ENCODE measurements at places on chromosomes 7 and 10.

GRCh38 chr10:70649526-70649925, 22.8 kb upstream of the ADAMTS14 start:
- DNase-seq: peak; percentile 32

- no peak for DNase-seq
Observed at GRCh38 chr7:156680281-156680680, 39.7 kb downstream of the RNF32 start.

DNA sequence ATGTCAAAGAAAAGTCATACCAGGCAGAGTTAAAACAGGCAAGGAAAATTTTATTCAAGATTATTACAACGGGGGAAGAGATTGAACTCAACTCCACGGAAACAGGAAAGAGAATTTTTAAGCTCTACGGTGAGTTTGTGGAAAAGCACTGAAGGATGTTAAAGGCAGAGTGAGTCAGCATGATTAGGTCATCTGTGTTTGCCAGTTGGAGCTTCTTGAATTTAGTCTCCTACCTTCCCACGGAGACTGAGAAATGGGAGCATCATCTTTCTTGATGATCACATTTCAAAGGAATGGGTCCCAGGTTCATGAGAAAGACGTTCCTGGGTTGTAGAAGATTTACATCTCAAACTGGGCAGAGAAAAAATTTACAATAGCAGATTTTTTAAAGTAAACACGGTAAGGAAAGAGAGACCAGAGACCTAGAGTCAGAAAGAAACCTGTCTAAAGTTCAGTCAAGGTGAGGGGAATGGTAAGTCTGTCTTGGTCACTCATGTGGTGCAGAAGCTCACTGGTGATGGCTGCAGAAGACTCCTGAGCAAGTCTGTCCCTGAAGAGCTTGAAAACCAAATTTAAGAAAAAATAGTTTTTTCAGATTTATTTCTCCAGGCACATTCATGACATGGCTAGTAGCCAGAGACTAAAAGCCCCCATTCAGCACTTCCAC, 516.9 kb upstream of the LRRN3 start:
- DNase-seq: no peak

DNA sequence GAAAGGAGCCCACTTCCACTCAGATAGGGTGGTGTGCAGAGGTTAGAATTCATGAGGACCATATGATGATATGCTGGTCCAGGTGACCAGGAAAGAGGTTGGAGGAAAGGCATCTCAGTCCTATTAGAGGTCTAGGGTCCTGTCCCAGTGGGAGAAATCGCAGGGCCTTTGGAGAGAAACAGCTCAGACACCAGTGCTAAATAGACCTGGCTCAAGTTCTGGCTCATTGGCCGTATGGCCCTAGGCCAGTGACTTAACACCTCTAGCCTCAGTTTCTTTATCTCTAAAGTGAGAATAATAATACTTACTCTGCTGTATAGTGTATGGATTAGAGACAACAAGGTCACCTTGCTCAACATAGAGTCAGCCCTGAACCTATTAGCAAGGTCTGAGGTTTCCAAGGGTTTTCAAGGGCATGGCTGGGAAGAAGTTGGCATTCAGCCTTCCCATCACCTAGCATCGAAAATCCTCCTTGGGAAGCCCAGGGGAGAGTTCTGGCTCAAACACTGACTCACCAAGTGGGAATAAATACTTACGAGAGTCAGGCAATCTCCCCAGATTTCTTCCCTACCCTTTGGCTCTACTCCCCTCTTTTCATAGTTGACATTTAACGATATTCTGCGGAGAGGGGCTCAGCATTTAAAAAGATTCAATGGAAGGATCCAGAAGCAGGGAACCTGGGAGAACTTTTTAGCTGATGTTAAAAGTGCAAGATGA, 473.1 kb upstream of the PODXL start:
- DNase-seq: no peak

DNA sequence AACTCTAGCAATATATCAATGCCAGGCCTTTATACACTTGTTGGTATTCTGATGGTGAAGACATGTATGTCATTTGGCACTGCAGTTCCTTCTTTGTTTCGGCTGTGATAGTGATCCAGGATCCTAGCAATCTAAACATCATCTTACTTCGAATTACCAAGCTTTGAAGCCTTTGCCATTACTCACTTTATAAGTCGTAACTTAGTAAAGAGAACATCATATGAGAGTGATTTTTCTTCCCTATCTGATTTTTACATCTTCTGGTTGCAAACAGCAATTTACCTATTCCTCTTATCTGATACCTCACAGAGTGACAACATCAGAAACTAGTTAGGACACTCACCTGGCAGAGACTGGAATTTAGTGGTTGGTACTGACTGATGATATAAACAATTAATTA, 7.6 kb upstream of the BPGM start:
- no peak for DNase-seq

DNA sequence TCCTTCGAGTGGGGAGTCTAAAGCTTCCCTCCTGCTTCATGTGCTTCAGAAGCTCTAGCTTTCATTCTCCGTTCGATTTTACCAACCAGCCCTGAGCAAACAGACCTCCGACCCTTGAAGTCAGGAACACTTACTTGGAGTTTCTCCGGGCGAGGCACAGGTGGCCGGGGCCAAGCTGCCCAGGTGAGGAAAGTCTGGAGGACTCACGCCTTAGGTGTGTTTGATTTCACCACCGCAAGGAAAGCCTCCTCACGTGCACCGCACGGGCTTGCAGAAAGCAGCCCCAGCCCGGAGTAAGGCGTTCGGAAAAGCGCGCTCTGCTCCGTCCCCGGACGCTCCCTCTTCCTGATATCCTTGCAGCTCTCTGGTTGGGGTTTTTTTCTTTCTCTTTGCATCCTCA, 30.1 kb upstream of the CNPY1 start:
- DNase-seq: no peak

DNA sequence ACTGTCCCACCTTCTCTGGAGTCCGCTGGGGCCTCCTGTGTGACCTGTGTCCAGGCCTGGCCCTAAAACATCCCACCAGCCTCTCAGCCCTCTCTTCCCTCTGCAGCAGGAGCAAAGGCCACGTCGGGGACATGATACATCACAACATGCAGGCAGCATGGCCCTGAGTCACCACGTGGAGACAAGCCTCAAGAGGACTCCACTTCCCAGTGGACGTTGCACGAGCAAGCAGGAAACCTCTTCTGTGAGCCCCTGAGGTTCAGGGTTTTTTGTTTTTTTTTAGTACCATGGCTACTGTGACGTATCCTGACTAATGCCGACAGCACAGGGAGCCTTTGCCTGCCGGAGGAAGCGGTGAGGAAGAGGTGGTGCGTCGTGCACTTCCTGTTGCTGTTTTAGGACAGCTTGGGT, 165.9 kb downstream of the DNAJB6 start:
- peak; percentile 61 for DNase-seq

- no peak for DNase-seq
Observed at GRCh38 chr10:77932016-77932715, 5.6 kb upstream of the DLG5 start.

GRCh38 chr7:140316165-140316661, 82.1 kb downstream of the SLC37A3 start:
- peak; percentile 27 for DNase-seq

- no peak for DNase-seq
Observed at GRCh38 chr10:15541376-15541775, 170.3 kb upstream of the FAM171A1 start.

GRCh38 chr10:12606461-12606860, 257.1 kb downstream of the CAMK1D start:
- no peak for DNase-seq

DNA sequence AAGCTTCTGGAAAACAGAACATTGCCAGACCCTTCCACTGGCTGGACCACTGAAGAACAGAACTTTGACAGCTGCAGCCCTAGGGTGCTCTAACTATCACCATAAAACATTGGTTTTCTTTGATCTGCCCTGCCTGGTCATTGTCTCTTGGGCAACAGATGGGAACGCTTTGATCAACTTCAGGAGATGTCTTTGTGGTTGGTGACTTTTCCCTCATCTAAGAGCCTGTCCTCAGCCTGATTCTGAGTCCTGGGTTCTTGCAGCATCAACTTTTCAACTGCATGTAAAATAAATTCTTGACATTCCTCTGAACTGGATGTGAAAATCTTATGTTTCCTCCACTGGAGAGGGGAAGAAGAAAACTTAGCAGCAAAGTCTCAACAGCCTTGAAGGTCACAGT, 53.1 kb upstream of the ZNRF2 start:
- no peak for DNase-seq

DNA sequence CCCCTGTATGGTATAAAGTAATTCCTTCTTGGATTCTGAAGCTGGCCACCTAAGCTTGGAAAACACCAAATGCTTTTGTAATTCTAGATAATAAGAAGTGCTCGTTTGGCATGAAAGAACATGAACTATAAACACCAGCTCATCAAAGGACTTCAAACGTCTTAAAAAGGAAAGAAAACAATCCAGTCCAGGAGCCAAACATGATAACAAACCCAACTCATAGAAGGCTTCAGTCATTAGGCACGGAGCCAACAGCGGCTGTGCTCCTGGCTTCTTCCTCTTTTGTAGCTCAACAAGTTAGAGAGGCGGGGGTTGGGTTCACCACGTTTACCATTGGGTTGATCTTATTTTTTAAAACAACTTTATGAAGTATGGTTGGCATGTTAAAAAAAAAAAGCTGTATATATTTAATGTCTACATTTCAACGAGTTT, 56.4 kb upstream of the ECHDC3 start:
- no peak for DNase-seq

DNA sequence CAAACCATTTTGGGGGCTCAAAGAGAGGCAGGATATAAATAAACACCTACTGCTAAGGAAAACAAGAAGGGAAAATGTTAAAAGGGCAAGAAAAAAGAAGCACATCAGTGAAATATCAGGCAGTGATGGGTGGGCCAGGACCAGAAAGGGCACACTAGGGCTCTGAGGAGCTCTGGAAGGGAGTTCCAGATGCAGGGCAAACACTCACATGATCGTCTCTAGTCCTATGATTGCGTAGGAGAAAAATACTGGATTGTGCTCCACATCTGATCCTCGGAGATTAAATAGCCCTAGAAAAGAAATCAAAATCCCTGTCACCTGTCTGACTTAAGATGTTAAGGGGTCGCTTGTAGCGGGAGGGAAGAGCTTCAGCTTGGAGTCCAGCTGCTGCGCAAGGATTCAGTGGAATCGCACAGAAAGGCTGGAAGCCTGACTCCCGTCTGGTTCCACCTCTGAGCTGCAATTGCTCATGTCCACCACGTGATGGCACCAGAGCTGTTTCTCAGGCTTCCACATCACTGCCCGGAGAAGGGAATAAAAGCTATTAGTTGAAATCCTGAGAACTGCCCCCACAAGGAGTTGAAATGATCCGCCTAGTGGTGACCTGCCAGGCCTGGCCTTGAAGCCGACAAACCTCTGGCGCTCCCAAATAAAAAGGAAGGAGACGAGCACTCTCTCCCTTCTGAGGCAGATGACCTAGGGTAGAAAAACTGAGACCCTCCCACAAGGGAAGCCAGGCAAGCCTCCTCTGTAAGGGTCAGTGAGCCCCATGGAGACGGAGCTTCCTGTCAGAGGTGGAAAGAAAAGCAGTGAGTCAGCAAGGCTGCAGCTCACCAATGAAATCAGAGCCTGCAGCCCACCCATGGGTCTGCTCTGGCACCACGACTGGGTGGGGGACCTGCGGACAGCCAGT, 39.2 kb downstream of the XPNPEP1 start:
- DNase-seq: peak; percentile 38

DNA sequence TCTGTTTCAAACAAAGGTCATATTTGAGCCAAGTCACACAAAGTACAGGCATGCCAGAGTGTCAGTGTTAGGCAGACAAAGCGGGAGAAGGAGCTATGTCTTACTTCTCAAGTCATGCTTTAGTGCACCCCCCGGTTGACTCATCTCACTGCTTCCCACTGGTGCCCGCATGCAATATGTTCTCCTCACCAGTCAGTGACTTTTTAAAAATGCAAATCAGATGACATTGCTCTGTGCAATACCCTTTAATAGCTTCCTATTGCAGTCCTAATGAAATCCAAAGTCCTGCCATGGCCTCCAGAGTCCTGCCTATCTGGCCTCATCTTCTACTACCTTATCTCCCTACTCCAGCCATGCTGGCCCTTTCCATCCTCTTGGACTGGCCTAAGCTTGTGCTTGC, 429.1 kb downstream of the ACTR3B start:
- DNase-seq: no peak

DNA sequence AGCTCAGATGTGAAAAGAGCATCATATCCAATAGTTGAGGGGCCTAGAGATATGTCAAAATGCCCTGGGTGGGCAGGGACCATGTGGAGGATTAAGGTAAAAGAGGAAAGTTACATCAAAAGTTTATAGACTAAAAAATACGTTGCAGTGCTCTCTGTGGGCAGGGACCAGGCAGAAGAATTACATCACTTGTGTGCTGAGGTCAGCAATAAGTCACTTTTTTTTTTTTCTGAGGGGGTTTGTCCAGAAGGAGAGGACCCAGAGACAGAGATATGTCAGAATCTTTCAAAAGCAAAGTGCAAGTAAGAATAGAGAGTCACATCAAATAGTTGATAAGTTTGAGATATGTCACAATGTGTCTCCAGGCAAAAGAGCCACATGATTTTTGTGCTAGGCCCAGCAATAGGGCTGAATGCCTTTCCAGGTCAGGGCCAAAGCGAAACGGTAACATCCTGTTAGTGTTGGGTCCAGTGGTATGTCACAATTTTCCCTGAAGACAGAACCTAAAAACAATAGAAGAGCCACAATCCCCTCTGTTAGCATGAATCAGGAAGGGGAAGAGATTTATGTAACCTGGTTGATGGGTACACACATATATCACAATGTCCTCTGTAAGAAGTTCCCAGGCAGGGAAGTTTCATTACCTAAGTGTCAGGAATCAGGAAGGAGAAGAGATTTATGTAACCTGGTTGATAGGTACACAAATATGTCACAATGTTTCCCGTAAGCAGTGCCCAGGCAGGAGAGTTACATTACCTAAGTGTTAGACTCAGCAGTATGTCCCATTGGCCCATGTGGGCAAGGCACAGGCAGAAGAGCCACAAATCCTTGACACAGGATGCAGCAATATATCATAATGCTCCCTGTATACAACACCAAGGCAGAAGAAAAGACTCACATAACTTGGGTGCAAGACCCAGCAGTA, 28.1 kb upstream of the ZNF107 start:
- no peak for DNase-seq

DNA sequence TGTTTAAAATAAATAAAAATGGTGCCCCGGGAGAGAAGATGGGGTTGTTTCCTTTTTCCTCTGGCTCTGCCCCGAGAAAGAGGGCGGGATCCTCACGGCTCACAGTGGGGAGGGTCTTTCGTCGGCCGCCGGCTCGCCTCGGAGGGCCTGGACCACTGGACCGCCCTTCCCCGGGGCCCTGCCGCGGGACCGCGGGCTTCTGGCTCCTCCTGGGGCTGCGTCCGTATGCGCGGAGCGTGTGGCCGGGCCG, 3.5 kb upstream of the IGF2BP3 start:
- DNase-seq: no peak

- DNase-seq: no peak
Observed at GRCh38 chr10:78955206-78955605, 113.6 kb upstream of the ZMIZ1 start.

GRCh38 chr10:1156921-1157614, 100.9 kb downstream of the WDR37 start:
- no peak for DNase-seq

- DNase-seq: no peak
Observed at GRCh38 chr7:22613496-22613895, 113.5 kb upstream of the IL6 start.

Measured in T-helper 2 cell treated with Interferon-gamma antibody and Interleukin-4, amounts not matched to agents 5 μg/mL and 100 μg/mL, for 36 hours (primary cell).